Frontal cortex (tissue), 4 donors: ENCODE measurements at places on chromosomes 16 and 17. TPM values are rescaled to one million over a fixed set of nuclear protein-coding genes. Genes with fewer than 3 reads are reported as not detected.

GRCh38 chr17:9244066-9245052 lies 223.0 kb downstream of the NTN1 start:
- DNase-seq: peak; percentile 61

GRCh38 chr17:6651919-6652452 lies 424 bp downstream of the C17orf100 start:
- peak; percentile 44 for DNase-seq

- no peak for DNase-seq
Observed at GRCh38 chr17:59428916-59429485, 97.5 kb downstream of the YPEL2 start.

GRCh38 chr17:5840811-5841446 lies 229.2 kb upstream of the WSCD1 start:
- no peak for DNase-seq

GRCh38 chr17:34797720-34798119 lies 163.5 kb downstream of the CCT6B start:
- DNase-seq: no peak

Gene DYNLL2
- total RNA-seq: 33.0 TPM

DNA sequence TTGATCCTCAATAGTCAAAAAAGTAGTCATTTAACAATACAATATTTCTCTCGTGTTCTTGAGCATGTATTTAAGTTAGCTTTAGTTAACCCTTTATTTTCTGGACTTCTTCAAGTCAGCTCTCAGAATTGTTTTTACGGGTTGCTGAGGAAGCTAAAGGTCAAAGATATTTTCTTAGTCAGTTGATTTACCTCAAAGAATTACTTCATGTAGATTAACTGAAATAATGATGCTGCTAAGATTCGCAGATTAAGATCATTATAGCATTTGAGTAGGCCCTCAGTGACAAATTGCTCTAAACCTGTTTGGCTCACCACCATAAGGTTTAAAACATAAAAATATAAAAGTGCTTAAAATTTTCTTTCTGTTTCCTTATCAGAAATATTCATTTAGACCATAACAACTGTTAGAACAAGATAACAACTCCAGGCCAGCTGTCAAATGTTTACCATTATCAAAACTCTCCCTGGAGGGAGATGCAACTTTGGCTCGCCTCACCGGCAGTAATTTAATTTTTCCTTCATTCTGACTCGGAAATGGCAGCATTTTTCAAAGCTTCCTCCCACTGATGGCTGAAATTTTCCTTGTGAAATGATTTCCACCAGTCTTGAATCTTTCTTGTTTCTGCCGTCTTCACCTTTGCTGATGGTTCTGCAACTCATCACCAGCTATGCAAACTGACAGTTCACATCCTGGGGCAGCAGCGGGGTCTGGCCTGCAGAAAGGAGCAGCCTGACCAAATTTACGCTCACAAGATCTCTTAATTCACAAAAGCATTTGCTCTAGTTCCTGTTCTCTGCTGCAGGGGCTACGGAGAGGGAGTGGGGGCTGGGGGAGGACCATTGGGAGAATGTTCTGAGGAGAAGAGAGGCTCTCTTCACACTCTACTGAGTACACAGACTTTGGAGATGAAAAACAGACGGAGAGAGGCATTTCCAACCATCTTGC lies 254.8 kb upstream of the TBX2 start:
- DNase-seq: no peak

Gene RAB26
- 4.1 TPM for total RNA-seq

DNA sequence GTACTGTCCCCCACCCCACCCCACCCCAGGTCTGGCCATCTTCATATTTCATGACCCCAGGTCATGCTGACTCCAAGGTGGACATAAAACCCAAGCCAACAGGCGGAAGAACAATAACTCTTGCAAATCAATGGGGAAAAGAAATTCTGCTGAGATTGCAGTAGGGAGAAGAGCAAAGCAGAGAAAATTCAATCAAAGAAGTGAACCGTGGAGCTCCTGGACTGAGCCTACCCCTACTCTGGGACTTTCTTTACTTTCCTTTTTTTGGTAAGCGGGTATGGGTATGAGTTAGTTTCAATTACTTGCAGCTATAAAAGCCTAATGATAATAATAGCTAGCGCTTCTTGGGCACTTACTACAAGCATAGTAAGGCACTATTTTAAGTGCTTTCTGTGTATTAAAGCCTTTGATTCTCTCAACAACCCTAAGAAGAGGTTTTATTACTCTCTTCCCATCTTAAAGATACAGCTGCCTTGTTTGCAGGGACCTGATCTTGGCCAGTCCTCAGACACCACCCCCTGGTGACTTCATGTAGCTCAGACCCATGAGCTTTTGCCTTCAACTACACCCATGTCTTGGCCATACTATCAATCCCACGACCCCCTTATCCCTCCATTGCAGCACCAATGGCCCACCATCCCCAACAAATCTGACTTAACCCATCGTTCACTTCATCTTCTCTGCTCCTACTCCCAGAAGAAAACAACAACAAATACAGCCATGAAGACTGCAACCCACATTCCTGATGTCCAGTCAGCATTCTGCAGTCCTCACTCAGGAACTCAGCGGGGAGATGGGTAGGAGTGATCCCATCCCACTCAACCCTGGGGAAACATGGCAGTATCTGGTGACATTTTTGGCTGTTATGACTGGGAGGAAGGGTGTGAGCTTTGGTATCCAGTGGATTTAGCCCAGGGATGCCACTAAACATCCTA lies 4.4 kb downstream of the GGA2 start:
- no peak for DNase-seq

DNA sequence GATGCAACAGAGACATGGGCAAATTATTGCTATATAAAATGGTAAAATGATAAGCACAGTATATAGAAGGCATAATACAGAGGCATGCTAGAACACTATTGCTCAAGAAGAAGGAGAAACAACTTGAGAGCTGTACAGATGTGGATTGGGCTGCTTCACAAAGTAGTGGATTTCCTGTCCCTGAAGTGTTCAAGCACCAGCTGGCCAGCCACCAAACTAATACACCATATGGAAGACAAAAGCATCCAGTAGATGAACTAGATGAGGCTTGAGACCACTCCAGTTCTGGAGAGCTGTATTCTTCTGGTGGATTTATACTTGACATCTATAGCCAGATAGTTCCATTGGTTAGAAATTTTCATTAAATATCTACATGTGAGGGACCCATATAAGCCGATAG lies 134.1 kb upstream of the GNAO1 start:
- no peak for DNase-seq

Gene SLC5A10
- total RNA-seq: not detected

- no peak for DNase-seq
Observed at GRCh38 chr16:30748634-30749445, 615 bp downstream of the PHKG2 start.

DNA sequence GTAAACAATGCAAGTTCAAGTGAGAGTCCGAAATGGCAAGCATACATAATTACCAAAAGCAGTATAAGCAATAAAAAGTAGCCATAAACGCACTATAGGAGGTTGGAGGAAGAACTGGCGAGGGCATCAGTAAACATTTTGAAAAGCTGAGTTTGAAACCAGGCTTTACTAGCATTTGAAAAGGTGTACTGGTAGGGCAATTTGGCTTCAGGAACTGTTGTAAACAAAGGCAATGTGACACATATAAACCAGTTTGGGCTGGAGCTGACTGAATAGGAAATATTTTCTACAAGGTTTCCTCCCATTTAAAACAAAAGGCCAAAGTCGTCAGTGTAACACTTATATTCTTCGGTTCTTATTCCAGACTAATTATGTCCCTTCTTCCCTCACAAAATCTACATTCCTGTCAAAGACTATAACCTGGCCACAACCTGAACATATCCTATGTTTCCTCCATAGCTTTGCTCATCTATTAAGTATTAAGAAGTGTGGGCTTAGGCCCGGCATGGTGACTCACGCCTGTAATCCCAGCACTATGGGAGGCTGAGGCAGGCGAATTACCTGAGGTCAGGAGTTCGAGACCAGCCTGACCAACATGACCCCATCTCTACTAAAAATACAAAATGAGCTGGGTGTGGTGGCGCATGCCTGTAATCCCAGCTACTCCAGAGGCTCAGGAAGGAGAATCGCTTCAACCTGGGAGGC lies 7.8 kb downstream of the CBX1 start:
- no peak for DNase-seq

Gene VPS4A
- total RNA-seq: 40.8 TPM

GRCh38 chr16:84821728-84822689 lies 2.2 kb downstream of the CRISPLD2 start:
- DNase-seq: no peak

DNA sequence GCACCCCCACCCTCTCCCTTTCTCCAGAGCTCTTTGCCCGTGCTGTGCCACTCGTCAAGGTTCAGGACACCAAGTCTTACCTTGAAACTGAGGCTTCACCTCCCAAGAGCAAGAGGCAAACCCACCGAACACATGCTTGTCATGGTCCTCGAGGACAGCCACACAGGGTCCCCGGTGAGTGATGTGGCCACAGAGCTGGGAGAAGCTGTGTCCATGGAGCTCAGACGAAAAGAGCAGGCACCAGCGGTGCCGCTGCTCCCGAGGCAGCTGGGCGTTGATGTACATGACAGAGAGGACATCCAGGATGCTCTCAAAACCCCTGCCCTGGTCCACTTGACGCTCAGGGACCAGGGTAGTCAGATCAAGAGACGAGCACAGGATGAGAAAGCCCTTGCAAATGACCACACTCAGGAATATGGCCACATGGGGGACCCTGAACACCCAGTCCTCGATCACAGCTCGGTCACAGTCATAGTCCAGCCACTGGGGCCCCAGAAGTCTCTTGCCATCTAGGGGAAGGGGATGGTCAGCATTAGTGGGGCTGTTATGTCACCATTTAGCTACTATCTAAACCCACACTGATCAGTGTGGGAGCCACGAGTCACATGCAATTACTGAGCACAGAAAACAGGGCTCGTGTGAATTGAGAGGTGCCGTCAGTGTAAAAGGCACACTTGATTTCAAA lies 17.8 kb downstream of the MEAK7 start:
- no peak for DNase-seq

- DNase-seq: peak; percentile 60
Observed at GRCh38 chr16:9176547-9177418, 85.3 kb downstream of the HAPSTR1 start.

Gene COG8
- 41.6 TPM for total RNA-seq

- DNase-seq: no peak
Observed at GRCh38 chr17:78997231-78997741, 12.3 kb downstream of the CANT1 start.

DNA sequence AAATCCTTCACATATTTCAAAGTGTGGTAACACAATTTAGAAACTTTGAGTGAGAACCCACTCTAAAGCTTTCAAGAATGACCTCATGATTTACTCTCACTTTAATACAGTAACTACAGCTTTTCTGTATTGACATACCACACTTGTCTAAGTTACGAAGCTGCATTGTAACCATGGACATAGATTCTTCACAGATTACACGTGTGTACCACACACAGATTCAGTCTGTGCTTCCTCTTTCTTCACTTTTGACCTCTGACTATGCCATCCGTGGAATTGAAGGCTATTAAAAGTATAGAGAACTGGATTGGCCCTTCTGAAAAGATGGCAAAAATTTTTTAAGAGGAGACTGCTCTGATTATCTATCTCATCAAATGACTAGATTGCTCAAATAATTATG lies 172.7 kb downstream of the TANC2 start:
- DNase-seq: no peak

GRCh38 chr16:11630046-11630767 lies 38.0 kb upstream of the SNN start:
- DNase-seq: no peak

Gene WDR81
- 10.2 TPM for total RNA-seq

GRCh38 chr17:41894791-41895331 lies 23.9 kb downstream of the ACLY start:
- no peak for DNase-seq

Gene DPEP3
- total RNA-seq: not detected

DNA sequence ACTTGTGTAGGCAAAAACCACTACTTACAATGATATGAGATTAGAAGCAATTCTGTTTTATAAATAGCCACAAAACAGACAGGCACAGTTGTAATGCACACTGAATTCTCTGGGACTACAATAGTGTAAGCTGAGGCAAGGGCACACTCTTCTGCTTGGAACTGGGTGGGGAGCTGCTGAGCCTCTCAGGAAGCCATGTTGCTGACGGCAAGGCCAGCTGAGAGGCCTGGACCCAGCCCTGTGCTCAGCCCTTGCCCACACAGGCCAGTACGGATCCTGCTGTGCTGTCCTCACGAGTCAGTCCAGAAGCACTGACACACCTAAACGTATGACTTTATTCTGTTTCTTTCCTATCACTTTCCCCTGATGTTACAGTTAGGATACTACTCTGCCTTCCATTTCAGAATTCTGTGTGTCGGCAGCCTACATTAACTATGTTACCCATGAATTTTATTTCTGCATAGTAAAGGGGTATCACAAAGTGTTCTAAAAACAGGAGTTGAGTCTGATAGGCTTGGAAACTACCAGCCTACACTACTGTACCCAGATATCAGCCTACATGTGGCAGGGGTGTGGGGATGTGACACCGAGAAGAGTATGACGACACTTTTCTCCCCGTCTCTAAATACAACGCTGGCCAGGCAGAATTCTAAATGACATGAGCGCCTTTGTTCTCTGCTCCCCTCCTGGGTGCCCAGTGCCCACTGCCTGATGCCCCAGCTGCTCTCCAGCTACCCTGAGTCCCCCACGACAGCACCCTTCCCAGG lies 41.1 kb upstream of the FAAP100 start:
- DNase-seq: no peak

Gene NLRC3
- total RNA-seq: 0.41 TPM

DNA sequence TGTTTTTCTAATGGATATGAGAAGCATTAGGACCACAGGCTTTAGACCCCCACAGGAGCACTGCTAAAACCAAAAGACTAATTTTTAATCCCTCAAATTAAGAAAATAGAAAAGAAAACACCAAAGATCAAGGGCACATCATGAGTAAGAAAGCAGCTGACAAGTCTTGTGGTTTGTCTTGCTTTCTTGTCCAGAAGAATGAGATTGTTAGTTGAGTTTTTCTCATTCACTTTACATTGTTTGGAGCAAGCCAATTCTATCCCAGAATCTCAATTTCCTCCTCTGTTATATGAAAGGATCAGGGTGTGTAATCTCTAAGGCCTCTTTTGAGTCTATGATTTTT lies 899.0 kb downstream of the KCNJ2 start:
- no peak for DNase-seq

- DNase-seq: no peak
Observed at GRCh38 chr17:12756786-12757185, 32.5 kb upstream of the ARHGAP44 start.
